ENCODE measurements at places on chromosomes 4 and X.

- no peak for DNase-seq
Observed at GRCh38 chrX:22164770-22165388, 107.8 kb upstream of the CBLL2 start.

- no peak for DNase-seq
Observed at GRCh38 chr4:47698837-47699236, 139.0 kb downstream of the CORIN start.

DNA sequence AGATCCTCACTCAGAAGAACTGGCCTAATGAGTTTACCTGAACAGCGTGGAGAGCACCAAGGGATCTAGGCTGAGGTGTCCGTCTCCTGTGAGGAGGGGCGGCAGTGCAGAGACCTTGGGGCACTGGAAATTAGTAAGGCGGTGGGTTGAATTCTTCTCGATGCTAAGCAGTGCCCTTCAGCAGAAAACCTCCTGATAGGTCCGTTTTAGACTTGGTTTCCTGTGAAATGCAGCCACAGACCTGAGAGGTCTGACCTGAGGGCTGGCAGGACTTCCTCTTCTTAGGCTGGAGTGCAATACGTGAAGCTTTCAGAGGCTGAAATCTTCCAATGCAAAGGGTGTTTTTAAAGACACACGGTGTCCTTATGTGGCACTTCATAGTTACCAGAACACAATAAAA, at the start of gene CLNK:
Gene CLNK (minus strand): TSS at position 138 of the 400 bp plus-strand sequence. CDS start 16,899 bp downstream, outside the sequence.
- no peak for DNase-seq

GRCh38 chr4:18882468-18882867, 860.9 kb upstream of the LCORL start:
- DNase-seq, result no peak

DNA sequence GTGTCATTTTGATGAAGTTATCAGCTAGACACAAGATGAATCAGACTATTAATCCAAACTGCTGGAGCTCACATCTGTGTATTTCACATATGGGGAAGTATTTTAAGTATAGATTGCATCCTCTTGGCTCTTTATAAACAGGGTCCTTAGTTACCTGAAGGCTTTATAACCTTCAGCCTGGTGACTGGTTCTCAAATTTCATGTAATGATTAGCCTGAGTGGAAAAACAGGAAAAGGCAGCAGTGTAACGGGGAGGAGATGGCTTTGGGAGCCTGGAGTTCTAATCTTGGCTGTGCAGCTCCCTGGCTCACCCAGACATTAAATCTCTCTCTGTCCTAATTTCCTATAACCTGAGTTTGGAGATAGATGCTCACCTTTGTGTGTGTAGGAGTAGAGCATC, 103.8 kb upstream of the HPF1 start:
- DNase-seq, result no peak

DNA sequence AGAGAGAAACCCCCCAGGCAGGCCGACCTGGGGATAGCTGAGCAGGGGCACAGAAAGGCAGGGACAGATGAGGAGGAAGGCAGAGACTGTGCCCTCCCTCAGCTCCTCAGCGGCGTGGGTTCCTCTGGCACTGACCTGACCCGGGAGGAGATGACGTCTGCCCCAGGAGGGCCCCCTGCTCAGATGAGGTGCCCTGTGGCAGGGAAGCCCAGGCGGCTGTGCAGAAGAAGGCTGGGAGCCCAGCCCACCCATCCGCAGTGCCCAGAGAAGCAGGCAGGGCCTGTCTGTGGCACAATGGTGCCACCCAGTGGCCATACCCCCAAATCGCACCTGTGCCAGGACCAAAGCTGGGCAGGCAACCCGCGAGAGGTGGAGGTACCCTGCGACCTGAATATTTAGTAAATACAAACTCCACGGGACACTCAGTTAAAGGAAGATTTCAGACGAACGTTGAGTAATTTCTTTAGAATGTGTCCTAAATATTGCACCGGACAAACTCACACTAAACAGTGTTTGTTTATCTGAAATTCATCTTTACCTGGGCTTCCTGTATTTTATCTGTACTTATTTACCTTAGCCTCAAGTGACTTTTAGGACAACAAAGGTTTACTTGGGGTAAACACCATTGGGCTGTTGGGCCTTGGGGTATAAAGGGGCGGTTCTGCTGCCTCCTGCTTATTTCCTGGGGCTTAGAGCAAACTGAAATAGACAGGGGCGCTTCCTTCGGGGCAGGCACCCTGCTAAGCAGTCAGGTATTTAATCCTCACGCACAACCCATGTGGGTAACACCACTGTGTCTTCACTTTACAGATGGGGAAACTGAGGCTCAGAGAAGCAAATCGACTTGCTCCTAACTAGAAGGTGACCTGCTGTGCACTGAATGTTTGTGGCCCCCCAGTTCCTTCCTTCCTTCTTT, 46.5 kb upstream of the HMX1 start:
- DNase-seq, result peak; percentile 88

- DNase-seq, result no peak
Observed at GRCh38 chr4:149552601-149553000, 263.0 kb downstream of the IQCM start.
